ENCODE measurements at places on chromosomes 1 and 21.

- no peak for DNase-seq
Measured at GRCh38 chr1:228923973-228924686, 188.9 kb downstream of the RHOU start.

- no peak for DNase-seq
Measured at GRCh38 chr1:18192974-18193373, 85.4 kb downstream of the IGSF21 start.

DNA sequence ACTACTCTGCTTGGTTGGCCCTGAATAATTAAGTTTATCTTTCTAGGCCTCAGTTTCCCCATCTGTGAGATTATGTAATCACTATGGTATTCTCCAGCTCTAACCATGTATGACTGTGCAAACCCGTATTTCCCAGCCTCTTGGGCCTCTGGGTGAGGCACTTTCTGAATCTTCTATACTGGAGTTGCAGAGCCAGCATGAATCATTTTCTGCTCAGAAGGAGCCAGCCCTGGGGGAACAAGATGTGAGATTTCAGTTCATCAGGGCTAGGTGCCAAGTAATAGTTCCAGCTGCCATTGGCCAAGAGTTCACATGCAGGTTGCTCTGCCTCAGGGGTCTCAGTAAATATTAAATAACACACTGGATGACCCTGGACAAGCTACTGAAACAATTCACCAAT, 47.7 kb upstream of the USP24 start:
- DNase-seq, result no peak

DNA sequence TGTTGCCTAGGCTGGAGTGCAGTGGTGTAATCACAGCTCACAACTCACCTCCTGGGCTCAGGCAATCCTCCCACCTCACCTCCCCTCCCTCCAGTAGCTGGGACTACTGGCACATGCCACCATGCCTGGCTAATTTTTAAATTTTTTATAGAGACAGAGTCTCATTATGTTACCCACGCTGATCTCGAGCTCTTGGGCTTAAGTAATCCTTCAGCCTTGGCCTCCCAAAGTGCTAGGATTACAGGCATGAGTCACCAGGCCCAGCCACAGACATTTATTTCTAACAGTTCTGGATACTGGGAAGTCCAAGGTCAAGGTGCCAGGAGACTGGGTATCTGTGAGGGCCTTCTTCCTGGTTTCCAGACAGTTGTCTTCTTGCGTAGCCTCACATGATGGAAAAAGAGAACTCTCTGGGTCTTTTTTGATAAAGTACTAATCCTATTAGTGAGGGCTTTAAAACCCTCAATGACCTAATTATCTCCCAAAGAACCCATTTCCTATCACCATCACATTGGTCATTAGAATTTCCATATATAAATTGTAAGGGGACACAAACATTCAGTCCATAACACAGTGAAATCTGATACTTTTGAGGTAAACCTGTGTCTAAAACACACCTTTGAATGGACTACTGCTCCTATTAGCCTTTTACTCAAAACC, 67.9 kb downstream of the PHACTR4 start:
- DNase-seq, result no peak

GRCh38 chr1:36133484-36133883, 8.5 kb upstream of the COL8A2 start:
- DNase-seq, result no peak

GRCh38 chr1:50156241-50157010, 47.7 kb downstream of the ELAVL4 start:
- no peak for DNase-seq

DNA sequence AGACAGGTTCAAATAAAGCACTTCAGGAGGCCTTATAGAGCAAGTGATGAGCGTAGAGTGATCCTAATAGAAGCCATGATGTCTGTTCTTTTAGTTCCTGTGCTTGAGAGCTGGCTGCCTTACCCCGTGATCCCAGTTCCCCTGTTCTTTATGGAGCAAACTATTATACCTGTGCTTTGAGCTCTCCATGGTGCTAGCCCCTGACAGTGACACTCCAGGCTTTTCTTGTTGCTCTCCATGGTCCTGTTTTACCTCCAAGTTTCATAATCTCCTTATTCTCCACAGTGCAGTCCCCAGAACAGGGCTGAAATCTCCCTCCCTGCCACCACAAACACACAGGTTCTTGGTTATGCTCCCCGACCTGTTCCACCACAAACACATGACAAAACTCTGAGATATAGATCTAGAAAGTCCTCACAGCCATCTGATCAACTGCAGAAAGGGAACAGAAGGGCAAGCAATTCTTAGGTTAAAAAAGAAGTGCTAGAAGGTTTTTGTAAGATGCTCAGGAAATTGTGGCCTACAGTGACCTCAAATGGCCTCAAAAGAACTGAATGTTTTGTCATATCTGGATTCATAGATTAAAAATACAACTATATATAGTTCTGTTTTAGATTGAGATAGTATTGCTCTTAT, 6.0 kb downstream of the CADM3 start:
- DNase-seq, result no peak

DNA sequence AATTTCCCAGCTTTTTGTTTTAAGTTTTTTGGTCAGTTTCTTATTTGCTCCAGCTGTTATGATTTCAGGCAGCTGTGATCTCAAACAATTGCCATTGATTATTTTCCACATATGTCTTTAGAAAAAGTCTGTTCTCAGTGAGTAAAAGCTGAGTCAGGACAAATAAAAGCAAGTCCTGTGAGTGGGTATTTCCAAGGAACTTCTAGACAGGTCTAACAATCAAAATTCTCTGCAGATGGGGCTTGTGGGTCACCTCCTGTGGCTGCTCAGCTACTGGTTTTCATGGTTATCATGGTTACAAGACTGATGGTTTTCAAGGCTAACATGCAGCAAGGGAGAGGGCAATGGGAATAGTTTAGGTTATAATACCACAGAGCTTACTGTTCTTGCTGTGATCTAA, 585.7 kb downstream of the LMO4 start:
- DNase-seq, result no peak

GRCh38 chr1:116732726-116733125, 21.5 kb upstream of the CD2 start:
- no peak for DNase-seq
